Stimulated activated CD4-positive, alpha-beta T cell treated with anti-CD3 and anti-CD28 coated beads, Interleukin-4, amount 100 ng/mL, for 4 hours (primary cell): ENCODE measurements at places on chromosomes 2 and 18.

DNA sequence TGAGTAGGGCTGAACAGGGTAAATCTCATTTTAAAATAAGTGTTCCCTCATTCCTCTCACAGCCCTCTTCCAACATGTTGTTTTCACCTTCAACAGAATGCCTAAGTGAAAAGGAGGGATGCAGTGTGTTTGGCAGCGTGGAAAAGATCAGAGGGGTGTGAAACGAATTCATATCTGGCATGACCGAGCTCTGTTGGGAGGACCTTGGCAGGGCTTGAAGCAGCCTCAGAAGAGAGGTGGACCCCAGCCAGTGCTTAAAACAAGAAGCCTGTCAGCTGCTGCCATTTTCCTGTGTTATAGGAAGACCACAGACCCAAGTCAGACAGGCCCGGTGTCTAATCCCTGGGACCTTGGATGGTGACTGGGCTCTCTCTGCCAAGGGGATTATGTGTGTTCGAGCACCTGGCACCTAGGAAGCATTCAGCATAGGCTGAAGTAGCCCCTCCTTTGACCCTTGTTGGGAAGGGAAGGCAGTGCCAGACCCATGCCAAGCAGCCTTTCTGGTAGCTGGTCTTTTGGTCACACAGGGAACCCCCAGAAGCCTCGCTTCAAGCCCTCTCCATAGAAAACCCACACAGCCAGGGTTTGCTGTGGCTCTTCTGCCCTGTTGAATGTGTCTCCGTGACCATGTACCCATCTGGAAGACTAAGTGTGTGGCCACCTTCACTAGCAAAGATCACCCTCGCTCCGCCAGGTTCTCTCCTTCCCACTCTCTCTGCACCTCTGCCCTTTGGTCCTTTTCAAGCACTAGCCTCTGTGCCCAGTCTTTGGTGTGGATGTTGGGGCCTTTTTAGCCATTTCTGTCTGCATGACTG lies 87.5 kb upstream of the ST3GAL5 start:
- no peak for DNase-seq

DNA sequence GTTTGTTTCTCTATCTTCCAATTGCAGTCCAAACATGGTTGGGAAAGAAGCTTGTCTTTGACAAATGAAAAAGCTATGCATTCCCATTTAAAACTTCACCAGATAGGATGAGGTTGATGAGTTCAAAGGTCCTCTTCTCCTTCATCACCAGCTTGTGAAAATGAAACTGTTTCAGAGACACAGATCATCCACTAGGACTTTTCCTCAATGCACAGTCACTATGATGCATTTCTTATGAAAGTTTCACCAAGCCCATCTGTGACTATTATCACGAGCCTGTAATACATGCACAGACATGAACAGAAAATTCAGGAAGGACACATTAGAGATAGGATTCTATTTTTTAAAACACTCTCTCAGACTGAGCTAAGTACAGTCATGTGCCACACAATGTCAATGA lies 644.4 kb downstream of the PLCL1 start:
- DNase-seq = no peak

DNA sequence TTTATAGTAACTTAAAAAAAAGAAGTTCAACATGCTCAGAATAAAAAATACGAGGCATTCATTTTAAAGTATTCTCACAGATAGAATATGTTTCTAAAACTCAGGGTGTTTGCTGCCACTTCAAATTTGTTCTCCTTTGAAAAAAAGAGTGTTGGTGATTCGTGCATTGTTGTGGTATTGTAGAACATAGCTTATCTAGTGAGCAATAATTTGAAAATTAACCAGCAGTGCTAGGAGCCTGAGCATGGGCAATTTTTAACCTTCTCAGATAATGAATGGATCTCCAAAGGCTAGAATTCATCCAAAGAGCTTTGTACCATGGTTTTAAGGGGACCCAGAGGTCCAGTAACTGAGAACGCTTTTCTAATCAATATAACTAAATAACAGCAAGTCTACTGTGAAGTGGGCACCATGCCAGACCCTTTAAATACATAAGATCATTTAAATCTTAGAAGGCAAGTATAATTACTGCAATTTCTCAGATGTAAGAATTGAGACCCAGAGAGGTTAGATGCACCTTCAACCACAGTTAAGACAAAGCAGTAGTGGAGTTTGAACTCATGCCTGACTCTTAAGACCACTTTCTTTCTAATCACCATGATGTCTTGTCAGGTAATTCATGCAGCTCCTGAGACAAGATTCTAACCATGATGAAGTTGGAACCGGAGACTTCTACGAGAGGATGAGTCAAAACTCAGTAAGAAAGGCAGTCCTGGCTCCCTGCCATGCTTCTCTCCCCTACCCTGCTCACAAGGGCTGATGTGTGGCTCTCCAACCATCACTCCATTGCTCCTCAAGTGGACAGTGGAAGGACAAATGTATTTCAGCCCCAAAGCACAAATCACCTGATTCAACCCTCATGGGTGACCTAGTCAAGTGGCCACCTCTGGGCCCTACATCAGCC lies 3.4 kb downstream of the CYRIA start:
- no peak for DNase-seq

GRCh38 chr18:31493941-31494340 lies 4.0 kb upstream of the DSG2 start:
- DNase-seq = no peak

- no peak for DNase-seq
These were observed 320.8 kb downstream of the AFF3 start for GRCh38 chr2:99821572-99821971.

GRCh38 chr2:165539985-165540384 lies 70.5 kb downstream of the CSRNP3 start:
- no peak for DNase-seq
